K562 (cell line): ENCODE measurements at places on chromosomes 13 and 19.

DNA sequence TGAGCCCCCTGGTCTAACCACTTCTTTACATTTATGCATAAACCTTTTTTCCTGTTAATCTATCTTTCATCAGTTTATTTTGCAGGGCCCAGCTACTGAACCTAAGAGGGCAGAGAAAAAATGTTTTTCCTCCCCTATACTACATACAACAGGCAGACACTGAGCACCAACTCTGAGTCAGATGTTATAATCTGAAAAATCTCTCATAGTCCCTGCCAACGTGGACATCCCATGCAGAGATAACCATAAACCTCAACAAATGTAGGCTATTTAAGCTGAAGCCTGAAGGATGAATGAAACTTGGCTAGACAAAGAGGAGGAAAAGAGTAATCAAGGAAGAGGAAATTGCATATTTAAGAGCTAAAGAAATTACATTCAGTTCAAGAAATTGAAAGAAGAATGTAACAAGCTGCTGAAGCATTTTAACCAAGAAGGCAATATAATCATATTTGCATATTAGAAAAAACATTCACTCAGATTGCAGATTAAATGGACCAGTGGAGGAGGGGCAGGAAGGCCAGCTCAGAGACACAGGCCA lies 2.6 kb downstream of the NEK3 start:
- H3K4me3 ChIP-seq = no peak overlapping the region
- no peaks in the 10 kb centered on the region for H3K27me3 ChIP-seq
- H3K36me3 ChIP-seq = no peaks in the 10 kb centered on the region
- H3K4me1 ChIP-seq = peaks cover 10% of the 10 kb centered on the region

- no peaks in the 10 kb centered on the region for H3K27me3 ChIP-seq
- no peak overlapping the region for H3K4me3 ChIP-seq
- peaks cover 11% of the 10 kb centered on the region for H3K4me1 ChIP-seq
Measured at GRCh38 chr13:25468325-25469168, 96.8 kb downstream of the ATP8A2 start.

- no peak for DNase-seq
- H3K27me3 ChIP-seq = no peaks in the 10 kb centered on the region; the same call in 1 of the 2 replicates
- H3K27ac ChIP-seq = no peak overlapping the region
- no peaks in the 10 kb centered on the region for H3K4me1 ChIP-seq
Measured at GRCh38 chr13:48281556-48281955, 22.0 kb upstream of the RB1 start.

- peaks cover 13% of the 10 kb centered on the region for H3K4me1 ChIP-seq
- H3K4me3 ChIP-seq = peak overlapping the region; percentile 94
- no peaks in the 10 kb centered on the region for H3K27me3 ChIP-seq
- peak; percentile 33 for DNase-seq
- H3K36me3 ChIP-seq = no peaks in the 10 kb centered on the region
Measured at GRCh38 chr19:37907735-37908455, 887 bp downstream of the SIPA1L3 start.

GRCh38 chr13:108851660-108852059 lies 222.2 kb downstream of the MYO16 start:
- no peaks in the 10 kb centered on the region; the same call in 1 of the 2 replicates for H3K4me1 ChIP-seq
- H3K27me3 ChIP-seq = no peaks in the 10 kb centered on the region
- H3K4me3 ChIP-seq = no peak overlapping the region
- DNase-seq = no peak
- H3K27ac ChIP-seq = no peak overlapping the region

- DNase-seq = no peak
- no peak overlapping the region for H3K4me3 ChIP-seq
- H3K27ac ChIP-seq = no peak overlapping the region
Measured at GRCh38 chr13:43894438-43894837, 14.7 kb downstream of the LACC1 start.

DNA sequence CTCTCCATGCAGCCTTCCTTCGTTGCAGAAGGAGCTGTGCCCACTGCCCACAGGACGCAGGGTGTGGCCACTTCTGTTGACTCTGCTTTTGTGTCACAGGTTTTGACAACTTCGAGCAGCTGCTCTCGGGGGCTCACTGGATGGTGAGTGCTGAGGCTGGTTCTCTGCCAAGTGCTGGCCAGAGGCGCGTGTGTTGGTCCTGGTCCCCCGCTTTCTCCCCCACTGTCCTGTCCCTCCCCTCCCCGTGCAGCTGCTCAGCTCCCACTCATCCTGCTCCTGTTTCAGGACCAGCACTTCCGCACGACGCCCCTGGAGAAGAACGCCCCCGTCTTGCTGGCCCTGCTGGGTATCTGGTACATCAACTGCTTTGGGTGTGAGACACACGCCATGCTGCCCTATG lies 10.6 kb upstream of the PDCD2L start:
- H3K4me3 ChIP-seq = no peak overlapping the region
- H3K27me3 ChIP-seq = no peaks in the 10 kb centered on the region
- peaks cover 98% of the 10 kb centered on the region for H3K36me3 ChIP-seq
- H3K27ac ChIP-seq = no peak overlapping the region
- DNase-seq = no peak
